MG63 (cell line): ENCODE measurements at places on chromosomes 12 and 14.

DNA sequence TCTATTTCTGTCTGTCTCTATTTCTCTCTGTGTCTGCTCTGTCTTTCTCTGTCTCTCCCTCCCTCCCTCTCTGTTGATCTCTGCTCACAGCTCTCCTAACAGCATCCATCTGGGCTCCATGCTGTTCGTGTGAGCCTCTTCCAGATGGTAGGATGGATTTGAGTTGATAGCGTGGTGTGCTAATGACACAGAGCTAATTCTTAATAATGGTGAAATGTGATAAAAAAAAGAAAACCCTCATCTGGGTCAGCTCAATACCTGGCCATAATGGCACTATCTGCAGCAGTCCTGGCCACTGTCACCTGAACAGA, 96.4 kb downstream of the AACS start:
- DNase-seq, result no peak

DNA sequence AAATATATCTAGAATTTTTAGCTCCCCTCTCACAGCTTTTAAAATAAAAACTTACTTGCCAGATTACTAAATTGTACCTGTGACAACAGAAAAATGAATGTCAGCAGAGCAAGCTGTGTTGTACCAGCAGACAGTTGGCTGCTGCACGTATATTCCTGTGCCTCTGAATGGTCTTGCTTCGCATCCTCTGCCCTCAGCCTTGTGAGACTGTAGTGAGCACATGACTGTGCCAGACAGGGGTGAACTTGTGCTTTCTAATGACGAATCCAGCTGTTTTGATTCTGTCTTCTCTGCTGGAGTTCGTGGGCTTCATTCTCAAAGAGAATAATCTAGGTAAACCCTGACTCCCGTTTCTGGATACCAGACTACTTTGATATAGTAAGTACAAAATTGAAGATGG, 58.3 kb upstream of the FRMD6 start:
- DNase-seq, result no peak

DNA sequence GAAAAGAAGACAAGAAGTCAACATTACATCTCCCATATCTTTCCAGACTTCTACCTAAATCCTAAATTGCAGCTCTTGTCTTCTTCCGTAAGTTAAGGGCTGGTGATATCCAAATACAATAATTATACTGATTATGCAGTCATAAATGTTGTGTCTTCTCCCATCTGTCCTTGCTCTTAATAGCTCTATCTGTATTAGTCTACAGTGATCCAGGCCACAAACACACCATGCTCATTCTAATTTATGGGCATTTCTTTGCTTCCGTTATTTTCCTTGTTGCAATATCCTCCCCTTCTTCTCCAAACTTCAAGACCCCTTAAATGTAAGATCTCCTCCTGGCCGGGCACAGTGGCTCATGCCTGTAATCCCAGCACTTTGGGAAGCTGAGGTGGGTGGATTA, 3.7 kb upstream of the MDP1 start:
- no peak for DNase-seq

GRCh38 chr14:61566537-61567225, 128.6 kb upstream of the HIF1A start:
- peak; percentile 53 for DNase-seq

- DNase-seq, result no peak
Observed at GRCh38 chr12:129049917-129050316, 196.6 kb downstream of the GLT1D1 start.

DNA sequence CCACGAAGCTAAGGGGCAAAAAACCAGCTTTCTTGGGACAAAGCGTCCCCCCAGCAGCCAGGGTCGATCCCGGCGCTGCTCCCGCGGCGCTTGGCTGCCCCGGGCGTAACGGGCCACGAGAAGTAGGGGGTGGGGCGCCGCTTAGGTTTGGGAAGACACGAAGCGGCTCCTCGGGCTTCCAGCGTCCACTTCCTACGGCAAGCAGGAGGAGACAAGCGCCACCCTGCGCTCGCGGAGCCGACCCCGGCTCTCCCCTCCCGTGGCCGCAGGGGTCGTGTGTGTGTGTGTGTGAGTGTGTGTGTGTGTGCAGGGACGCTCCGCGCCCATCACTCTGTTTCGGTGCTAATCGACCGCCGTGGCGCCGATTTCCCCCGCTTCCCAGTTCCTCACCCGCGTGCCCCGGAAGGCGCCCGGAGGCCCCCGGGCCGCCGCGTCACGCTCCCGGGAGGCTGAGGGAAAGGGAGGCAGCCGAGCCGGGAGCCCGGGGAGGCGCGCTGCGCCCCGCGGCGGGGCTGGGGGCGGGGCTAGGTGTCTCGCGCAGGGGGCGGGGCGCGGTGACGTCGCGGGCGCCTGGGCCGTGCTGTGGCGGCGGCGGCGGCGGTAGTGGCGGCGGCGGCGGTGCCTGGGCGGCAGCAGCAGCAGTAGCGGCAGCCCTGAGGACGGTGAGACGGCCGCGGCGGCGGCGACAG, at the start of gene ERC1:
ERC1 (plus strand) TSS at position 563 of the 689 bp plus-strand sequence. CDS start 36,681 bp downstream, outside the sequence.
- peak; percentile 90 for DNase-seq

- no peak for DNase-seq
Observed at GRCh38 chr14:26577711-26578110, 20.1 kb downstream of the NOVA1 start.

DNA sequence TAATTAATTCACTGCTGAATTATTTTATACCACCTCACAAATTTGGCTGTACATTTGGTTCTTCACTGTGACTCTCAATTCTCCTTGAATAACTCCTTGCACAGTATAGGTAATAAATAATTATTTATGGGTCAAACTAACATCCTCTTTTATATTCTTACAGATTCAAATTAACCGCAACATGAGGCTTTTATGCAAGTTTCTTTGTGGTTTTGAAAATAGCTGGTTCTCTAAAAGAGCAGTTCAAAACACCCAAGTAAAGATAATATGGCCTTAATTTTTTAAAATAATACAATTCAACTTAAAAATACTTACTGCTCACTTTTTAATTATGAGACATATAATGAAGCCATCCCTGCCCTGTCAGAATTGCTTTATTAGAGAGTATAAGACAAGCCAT, 12.9 kb upstream of the TRIM9 start:
- no peak for DNase-seq

GRCh38 chr12:41465526-41465925, 277.4 kb downstream of the PDZRN4 start:
- peak; percentile 2 for DNase-seq

- DNase-seq, result no peak
Observed at GRCh38 chr12:98651328-98651727, 6.2 kb downstream of the APAF1 start.

DNA sequence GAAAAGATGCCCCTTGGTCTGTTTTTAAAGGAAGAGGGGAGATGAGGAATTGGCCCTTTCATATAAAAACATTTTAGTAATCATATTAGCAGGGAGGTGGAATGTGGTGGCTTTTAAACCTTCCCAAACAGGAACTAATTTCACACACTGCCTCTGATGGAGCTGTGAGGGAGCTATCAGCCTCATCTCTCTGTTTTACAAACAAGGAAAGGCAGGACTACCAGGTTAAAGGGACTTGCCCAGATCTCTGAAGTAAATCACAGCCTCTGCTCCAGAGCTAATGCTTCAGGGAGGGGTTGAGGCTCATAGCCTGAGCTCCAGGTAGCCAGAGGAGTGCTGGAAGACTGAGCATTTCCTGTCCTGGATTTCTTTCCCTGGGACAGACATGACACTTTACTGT, 1.1 kb upstream of the BMP4 start:
- DNase-seq, result no peak

DNA sequence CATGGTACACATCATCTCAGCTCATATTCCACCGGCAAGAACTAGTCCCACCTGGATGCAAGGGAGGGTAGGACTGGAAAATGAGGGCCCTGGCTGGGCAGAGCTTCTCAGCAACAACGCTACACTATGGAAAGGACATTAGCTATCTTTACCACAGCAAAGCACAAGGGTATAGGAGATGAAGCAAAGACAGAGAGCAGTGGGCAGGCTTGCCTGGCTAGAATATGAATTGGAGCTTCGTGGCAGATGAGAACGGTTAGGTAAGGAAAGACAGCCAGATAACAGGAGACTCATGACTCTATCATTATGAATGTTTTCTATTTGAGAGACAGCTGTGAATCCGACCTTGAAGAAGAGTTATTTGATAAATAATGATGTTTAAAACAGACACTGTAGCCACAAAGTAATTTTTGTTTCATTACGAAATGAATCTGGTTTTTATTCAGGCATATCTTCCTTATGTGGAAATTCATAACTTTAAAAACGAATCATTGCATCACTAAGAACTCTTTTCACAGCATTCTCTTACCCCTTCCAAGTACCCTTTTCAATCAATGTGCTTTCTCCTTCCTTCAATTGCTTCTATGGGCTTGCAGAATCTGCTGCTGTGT, 59.1 kb upstream of the PCED1B start:
- no peak for DNase-seq

- DNase-seq, result no peak
Observed at GRCh38 chr12:124605150-124605882, 37.9 kb upstream of the NCOR2 start.

GRCh38 chr14:89566644-89567415, 149.8 kb upstream of the FOXN3 start:
- DNase-seq, result no peak

GRCh38 chr12:29439506-29439905, 58.0 kb downstream of the OVCH1 start:
- no peak for DNase-seq

DNA sequence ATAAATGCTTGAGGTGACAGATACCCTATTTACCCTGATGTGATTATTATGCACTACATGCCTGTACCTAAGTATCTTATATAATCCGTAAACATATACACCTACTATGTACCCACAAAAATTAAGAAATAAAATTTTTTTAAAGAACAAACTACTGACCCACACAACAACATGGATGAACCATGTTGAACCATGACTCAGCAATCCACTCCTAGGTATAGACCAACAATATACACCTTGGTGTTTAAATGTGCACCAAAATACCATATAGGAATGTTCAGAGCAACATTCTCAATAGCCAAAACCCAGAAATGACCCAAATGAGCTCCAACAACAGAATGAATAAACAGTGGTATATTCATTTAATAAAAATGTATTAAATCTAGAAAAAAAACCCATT, 245.1 kb downstream of the GXYLT1 start:
- DNase-seq, result no peak

DNA sequence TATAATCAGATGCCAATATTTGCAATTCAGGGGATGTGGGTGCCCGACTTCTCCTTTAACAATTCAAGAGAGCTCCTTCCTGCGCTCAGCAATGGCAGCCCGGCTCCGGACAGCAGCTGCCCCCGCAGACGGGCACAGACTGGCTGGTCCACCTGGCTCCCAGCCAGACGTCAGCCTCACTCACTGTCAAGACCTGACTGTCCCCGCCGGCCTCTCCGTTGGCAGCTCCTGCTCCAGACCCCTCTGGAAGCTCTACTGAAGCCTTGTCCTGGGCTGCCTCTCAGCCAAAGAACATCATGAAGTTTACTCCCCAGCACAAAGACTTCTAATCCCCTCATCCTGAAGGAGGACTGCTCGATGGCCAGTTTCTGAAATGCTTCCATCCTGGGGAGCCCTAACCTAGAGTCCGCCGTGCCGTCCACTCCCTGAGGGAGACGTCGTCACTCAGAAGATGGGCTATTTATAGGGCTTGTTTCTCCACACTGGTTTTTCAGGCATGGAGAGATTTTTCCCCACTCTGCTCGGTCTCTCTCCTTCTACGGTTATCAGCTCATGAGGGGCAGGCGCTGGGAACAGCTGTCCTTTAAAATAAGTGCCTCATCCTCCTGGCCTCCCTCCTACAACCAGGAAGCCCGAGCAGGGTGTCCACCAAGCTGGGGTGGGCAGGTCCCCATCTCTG, 126.2 kb downstream of the RFLNA start:
- no peak for DNase-seq

GRCh38 chr12:125311050-125311449, 245.8 kb downstream of the AACS start:
- no peak for DNase-seq

DNA sequence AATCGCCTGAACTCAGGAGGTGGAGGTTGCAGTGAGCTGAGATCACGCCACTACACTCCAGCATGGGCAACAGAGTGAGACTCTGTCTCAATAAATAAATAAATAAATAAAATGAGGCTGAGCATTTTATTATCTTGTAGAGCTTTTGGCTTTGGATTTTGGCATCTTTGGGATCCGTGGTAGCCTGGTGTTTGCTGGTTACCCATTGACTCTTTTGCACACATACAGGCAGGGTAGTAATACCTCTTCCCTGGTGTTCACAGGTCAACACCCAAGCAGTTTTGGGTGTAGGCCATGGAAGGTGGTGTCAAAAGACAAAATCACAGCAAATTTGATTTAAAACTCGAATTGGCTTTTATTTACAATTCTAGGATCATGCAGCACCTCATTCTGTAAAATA, 27.8 kb downstream of the ACACB start:
- no peak for DNase-seq

DNA sequence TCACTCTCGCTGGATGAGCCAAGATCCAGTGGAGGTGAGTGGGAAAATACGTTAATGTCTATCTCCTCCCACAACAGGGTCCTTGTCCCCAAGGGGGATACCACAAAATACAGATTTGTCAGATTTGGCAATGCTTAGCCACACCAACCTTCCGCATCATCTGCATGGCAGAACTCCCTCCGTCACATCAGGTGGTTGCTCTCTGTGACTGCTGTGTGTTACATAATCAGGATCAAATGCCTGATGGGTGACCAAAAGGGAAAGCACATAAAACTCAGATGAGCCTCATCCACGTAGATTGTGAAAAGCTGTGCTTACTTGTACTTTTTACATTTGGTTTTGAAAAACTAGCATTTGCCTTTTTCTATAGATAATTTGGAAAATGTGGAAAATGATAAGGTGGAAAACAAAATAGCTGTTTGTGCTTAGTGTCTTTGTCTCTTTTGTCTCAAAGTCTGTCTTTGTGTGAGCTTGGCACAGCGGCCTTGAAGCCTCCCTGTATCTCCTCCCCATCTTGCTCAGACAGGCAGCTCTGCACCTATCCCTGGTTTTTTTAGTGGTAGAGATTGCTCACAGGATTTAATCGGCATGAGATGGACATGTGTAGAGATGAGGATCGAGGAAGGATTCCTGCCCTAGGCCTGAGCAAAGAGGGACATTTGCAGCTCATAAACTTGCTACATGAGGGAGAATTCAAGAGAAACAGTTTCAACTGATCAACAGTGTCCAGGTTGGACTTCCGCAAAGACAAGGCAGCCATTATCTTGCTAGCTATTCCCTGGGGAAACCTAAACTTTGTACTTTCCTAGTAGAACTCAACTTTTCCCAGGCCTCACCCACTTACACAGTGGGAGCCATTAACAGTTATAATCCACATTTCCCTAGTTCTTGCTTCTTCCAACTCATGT, 3.6 kb upstream of the FGF6 start:
- DNase-seq, result no peak
